Activated CD4-positive, alpha-beta T cell treated with anti-CD3 and anti-CD28 coated beads, Interleukin-2, amount 50 U/mL, for 24 hours (primary cell): ENCODE measurements at places on chromosomes 2 and 18.
A peak's percentile ranks its signal among the peaks of the same experiment; 100 is the strongest.

DNA sequence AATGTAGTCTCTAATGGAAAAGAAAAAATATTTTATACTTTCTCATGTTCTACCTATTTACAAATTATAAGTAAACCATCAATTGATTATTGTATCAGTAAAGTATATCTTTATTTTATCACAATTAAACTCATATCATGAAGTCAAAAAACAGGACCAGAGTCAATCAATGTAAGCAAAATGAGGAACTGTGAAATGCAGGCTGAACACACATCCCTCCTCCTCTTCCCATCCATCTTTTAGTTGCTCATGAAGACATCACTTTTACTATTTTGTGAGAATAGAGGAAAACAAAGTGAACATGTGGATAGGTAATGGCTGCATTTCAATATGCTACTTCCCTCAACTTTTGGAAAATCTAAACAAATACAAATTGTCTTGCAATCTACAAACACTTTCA, 188.8 kb upstream of the PGAP1 start:
- no peak for DNase-seq

DNA sequence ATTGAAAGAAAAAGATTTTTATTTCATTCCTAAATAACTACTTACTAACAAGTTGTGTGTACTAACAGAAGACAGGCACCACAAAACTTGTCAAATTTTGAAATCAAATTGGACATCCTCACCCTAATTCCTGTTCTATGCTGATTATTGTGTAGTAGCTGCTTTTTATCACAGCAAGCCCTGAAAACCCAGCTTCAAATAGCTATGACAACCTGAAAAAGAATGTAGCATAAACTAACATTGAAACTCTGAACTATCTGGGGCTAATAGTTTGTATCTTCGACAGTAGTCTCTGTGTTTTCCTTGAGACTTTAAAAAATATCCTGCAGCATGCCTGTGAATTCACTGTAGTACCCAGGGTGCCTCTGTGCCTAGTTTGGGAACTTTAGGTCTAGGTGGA, 122.6 kb downstream of the WDPCP start:
- no peak for DNase-seq

- no peak for DNase-seq
These were observed 7.0 kb downstream of the RIT2 start for GRCh38 chr18:43108469-43108868.

DNA sequence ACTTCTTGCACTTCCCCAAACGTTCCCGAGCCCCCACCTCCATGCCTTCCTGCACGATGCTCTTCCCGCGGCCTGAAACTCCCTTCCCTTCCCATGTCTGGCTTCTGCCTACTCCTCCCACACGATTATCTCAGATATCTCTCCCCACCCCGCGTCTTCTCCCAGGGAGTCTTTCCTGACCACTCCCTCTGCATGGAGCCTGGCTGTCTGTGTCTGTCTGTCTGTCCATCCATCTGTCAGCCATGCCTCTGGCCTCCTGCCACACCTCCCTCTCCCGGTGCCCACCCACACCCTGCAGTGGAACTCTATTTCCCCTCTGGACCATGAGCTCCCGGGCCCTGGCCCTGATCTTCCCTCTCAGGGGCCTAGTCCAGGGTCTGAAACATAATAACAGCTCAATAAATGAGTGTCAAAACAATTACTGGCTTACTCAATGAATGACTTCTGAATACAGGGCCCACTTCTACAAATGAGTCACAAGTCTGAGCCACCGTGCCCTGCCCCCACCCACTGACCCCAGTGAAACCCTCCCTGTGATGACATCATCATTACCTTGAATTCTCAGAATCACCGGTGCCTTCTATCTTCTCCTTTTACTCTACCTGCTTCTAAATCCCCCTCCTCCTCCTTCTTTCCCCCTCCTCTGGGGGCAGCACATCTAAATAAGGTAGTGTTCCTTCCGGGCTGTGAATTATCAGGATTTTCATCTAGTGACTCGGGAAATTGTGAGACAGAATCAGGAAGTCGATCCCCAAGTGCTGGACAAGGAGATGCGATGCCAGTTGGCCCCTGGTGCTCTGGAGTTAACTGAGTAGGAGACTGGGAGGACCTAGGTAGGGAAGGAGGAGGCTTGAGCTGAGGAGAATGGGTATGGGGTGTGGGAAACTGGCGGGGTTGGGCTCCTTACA, 46.1 kb upstream of the PLB1 start:
- peak; percentile 80 for DNase-seq

DNA sequence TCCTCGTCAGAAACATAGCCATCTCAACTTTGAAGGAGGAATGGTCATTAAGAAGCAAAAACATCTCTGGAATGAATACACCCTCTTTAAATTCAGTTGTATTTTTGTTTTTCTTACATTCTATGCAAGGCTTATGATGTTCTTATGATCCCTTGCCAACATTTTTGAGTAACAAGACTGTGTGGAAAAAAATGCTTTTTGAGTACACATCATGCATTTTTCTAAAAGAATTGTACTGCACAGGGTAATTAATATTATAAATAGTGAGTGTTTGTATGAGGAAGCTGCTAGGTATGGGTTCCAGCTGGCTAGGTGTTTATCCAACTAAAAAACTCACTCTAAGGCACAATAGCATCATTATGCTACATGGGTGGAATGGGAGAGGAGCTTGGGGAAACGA, 59.0 kb upstream of the SPATS2L start:
- no peak for DNase-seq

GRCh38 chr2:43224131-43224570, 2.3 kb downstream of the ZFP36L2 start:
- DNase-seq: peak; percentile 57

DNA sequence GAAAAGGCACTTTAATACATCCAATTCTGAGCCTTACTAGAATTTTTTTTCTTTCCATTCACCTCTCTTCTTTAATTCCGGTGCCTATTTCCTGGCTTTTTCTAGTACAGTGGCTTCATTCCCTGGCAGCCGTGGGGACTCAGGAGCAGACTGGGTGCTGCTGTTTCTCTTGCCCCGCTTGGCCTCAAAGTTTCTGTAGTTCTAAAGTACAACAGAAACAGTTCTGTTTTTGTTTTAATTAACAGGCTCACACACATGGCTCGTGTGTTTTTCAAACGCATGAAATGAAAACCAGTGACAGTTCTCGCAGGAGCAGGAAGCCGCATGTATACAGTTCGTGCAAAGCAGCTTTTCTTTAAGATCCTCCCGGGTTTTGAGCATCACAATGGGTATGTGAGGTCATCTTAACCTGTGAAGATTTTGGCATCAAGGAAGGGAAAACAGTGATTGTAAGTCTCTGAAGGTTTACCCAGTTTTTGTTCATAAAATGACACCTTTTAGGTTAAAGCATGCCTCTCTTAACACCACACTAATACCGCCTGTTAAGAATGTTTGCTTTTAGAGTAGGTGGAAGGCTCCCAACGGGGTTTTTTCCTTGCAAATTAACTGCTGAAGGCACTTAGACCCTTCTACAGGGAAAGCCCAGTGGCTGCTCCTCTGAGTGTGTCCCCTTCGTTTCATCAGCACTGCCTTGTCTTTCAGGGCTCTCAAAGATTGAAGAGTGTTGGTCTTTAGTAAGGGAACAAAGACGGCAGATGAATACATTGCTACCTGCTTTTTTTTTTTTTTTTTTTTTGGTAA, 5.8 kb downstream of the FZD7 start:
- DNase-seq: no peak

DNA sequence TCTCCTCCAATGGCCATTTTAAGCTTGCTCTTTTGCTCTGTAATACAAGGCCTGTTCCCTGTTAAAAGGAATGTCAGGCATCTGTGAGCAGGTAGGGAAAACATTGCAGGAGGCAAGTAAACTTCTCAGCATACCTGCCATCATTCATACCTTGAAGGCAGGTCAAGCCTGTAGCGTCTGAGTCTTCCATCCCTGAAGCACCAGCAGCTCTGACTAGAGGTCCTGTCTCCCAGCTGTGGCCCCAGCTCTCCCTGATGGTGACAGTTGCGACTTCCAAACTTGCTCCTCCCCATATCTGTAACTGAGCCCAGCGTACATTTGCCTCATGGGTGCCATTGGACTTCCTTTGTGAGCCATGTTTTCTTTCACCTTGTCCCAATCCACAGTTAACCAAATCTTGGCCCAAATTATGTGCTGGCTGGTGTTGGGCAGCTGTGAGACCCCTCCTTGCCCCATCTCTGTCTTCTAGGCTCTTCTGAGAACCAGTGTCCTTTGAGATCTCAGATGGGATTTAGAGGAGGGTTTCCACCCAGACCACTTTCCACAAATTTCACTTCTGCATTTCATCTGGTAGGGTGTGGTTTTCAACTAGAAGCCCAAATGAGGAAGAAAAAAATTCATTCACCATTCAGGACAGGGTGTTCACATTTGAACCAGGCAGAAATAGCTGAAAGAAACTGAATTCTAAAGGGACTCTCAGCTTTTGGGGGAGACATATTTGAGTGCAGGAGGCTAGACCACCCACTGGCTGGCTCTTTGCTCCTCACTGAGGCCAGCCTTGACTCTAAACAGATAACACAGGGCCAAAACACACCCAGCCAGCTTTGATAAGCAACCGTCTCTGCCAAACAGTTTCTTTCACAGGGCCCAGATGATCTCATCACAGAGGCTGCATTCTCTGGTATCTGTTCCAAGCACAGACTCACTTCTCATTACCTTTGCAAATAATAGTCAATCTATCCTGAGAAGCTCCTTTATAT, 66.4 kb upstream of the MSH2 start:
- DNase-seq: no peak

GRCh38 chr2:37342591-37343220, 1.7 kb upstream of the QPCT start:
- DNase-seq: no peak

GRCh38 chr2:192419786-192420185, 225.1 kb upstream of the TMEFF2 start:
- no peak for DNase-seq

DNA sequence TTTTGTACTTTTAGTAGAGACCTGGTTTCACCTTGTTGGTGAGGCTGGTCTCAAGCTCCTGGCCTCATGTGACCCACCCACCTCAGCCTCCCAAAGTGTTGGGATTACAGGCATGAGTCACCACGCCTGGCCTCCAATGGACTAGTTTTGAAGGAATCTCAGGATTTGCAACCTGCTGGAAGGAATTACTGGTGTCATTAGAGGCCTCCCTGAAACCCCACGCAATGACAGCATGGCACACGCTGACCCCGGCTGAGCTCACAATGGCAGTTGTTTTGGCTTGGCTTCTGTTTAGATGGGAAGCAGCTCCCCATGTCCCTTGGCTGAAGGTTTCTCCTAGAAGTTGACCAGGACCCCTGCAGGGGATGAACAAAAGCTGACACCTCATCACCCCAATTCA, 23.1 kb upstream of the COPS8 start:
- no peak for DNase-seq

DNA sequence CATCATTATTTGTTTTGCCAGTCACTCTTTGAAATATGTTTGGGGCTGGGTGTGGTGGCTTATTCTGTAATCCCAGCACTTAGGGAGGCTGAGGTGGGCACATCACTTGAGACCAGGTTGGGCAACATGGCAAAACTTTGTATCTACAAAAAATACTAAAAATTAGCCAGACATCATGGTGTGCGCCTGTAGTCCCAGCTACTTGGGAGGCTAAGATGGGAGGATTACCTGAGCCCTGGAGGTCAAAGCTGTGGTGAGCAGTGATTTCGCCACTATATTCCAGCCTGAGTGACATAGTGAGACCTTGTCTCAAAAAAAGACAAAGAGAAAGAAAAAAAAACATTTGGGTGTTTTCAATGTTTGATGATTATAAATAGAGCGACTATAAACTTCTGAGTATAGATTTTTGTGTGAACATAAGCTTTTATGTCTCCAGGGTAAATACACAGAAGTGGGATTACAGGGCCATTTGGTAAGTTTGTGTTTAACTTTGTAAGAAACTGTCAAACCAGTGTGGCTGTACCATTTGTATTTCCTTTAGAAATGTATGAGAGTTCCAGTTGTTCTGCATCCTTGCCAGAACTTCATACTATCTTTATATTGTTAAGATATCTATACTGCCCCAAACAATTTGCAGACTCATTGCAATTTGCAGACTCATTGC, 15.8 kb downstream of the BIRC6 start:
- DNase-seq: no peak

DNA sequence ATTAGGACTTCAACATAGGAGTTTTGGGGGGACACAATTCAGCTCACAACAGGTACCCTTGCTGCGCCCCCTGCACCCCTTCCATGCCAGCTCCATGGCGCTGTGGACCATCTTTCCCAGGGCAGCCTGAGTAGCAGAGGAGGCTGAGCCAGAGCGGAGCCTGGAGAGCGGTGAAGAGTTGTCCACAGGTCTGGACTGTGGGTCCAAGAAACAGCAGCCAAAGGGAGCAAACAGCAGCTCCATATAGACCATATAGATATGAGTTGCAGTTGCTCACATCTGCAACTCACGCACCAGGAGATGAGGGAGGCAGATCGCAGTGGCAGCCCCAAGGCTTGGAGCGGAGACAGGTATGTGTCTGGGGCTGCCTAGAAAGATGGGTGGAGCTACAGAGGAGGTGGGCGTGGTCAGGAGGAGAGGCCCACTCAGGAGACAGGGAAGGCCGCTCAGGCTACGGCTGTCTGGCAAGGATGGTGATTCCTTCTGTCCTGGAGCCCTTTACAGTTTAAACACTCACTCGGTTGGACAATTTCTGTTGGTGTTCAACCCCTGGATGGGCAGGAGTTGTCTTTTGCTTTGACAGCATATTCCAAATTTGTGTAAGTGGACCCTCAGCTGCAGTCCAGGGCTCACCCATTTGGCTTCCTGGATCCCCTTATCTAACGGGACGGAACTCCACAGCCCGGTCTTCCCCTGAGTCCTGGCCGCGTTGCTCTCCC, 155.1 kb downstream of the LPIN1 start:
- no peak for DNase-seq
